ENCODE measurements at places on chromosomes 13 and 19.

- no peak for DNase-seq
Measured at GRCh38 chr19:34316741-34317301, 48.2 kb upstream of the GPI start.

DNA sequence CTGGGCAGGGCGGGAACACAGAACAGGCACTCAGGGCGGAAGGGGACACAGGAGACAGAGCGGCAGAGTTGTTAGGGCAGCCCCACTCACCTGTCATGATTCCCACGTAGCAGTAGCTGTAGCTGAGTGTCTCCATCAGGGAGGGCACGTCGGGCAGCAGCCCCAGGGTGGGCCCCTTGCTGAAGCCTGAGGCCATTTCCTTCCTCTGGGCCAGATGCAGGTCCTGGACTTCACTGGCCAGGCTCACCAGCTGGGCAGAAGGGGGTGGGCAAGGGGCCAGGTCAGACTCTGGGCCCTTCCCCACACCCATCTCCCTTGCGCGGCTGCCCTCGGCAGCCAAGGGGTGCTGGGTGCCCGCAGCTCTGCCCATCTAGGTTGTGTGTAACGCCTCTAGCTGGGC, 5.9 kb downstream of the MBOAT7 start:
- no peak for DNase-seq

- DNase-seq, result no peak
Measured at GRCh38 chr13:95536632-95537241, 15.8 kb upstream of the CLDN10 start.

GRCh38 chr13:72622546-72622945, 104.9 kb downstream of the MZT1 start:
- DNase-seq, result no peak

- no peak for DNase-seq
Measured at GRCh38 chr13:71021825-71022422, 845.1 kb downstream of the DACH1 start.

GRCh38 chr19:42333975-42334696, 8.7 kb downstream of the MEGF8 start:
- no peak for DNase-seq

DNA sequence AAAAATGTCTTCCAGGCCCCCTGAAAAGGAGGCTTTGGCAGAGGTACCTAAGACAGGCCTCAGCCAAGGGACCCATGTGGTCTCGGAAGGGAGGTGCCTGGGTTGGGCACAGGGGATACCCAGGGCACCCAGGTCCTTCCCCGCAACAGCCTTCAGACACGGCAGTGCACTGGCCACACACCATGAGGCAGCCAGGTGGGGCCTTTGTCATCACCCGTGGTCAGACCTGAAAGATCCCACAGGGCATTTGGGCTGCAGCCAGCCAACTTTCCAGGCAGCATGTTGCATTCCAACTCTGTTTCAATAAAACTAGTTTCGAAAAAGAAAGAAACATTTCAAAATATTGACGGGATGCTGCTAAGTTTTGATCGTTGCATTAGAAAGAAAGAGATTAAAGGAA, 4.7 kb upstream of the TUBGCP3 start:
- no peak for DNase-seq

GRCh38 chr13:38871275-38871674, 119.4 kb downstream of the STOML3 start:
- no peak for DNase-seq

DNA sequence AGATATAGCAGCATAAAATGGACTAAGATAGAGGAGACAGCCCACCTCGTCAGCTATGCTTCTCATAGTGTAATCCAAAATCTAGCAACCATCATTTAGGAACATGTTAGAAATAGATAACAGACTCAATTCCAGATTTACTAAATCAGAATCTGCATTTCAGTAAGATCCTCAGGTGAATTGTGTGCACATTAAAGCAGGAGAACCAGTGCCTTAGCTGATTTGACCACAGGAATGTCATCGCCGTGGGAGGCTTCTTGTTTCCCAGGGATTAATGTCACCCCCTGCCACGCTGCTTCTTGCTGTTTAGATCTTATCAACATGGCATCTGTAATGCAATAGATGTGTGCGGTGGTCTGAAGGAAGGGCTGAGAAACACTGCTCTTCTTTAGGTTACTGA, 84.0 kb downstream of the GPC5 start:
- no peak for DNase-seq

- DNase-seq, result no peak
Measured at GRCh38 chr13:99977334-99977911, 4.2 kb upstream of the ZIC2 start.

DNA sequence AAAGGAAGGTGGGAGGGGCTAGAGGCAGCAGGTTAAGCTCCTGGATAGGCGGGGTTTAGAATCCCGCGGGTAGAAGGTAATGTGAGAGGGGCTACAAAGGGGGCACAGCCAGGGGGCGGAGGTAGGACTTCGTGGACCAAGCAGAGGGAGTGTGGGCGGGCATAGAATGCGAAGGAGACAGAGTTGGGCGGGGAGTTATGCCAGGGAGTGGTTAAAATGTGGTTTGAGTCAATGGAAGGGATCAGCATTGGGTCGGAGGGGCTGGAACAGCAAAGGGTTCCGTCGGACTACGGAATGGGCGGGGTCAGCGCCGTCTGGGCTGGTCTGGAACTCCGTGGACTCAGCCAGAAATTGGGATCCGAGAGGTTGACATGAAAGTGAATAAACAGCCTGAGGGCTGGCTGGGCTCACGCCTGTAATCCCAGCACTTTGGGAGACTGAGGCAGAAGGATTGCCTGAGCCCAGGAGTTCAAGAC, 3.0 kb downstream of the LTBP4 start:
- no peak for DNase-seq

DNA sequence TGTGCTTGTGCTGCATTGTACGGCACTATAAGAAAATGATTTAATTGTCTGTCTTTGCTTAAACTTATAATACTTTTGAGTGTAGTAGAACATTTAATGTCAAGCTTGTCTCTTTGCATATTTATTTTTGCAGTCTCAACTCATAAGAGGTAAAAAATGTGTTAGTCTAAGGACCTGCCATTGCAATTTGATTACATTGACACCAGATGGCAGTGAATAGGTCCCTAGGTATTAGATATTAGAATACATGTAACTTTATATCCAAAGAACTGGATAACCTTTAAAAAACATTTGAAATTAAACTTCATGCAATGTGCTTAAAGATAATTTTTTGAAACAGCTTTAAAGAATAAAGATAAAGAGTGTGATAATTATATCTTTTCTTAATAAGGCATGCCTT, 1421.3 kb downstream of the OLFM4 start:
- no peak for DNase-seq

DNA sequence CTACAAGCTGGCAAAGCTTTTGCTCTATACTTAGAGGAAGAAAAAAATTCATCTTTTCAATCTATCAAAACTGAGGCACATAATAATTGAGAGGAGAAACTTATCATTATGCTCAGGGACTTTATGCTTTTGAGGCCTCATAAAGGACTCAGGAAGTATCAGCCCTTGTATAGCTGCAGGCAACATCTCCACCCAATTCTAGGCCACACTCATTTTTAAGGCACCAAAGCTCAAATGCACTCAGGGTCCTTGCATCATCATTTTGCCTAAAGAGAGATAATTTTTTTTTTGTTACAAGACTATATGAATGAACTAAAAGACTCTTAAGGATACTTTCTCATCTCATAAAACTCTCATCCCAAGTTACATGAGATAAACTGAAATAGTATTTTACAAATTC, 78.5 kb downstream of the PCDH9 start:
- no peak for DNase-seq

GRCh38 chr13:87295636-87296035, 375.5 kb upstream of the SLITRK5 start:
- no peak for DNase-seq

- no peak for DNase-seq
Measured at GRCh38 chr19:47227352-47228167, 3.4 kb downstream of the BBC3 start.

- no peak for DNase-seq
Measured at GRCh38 chr13:45385907-45386553, 32.1 kb downstream of the SLC25A30 start.

DNA sequence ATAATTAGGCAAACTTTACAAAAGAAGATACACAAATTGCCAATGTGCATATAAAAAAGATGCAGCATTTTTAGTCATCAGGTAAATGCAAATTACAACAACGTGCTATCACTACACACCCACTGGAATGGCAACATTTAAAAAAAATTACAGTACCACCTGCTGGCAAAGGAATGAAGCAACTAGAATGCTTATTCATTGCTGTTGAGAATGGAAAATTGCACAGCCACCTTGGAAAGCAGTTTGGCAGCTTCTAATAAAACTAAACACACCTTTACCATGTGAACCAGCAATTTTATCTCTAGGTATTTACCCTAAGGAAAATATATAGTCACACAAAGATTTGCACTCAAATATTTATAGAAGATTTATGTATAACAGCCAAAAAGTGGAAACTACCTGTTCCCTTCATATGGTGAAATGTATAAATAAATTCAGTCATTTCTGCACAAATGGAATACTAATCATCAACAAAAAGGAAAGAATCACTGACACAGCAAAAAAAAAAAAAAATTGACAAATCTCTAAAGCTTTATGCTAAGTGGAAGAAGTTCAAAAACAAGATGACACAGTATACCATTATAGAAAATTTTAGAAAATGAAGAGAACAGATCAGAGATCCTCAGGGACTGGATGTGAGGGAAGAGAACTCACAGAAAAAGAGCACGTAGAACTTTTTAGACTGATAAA, 30.3 kb downstream of the OXGR1 start:
- no peak for DNase-seq

- no peak for DNase-seq
Measured at GRCh38 chr19:16605553-16605994, 22.4 kb downstream of the MED26 start.

DNA sequence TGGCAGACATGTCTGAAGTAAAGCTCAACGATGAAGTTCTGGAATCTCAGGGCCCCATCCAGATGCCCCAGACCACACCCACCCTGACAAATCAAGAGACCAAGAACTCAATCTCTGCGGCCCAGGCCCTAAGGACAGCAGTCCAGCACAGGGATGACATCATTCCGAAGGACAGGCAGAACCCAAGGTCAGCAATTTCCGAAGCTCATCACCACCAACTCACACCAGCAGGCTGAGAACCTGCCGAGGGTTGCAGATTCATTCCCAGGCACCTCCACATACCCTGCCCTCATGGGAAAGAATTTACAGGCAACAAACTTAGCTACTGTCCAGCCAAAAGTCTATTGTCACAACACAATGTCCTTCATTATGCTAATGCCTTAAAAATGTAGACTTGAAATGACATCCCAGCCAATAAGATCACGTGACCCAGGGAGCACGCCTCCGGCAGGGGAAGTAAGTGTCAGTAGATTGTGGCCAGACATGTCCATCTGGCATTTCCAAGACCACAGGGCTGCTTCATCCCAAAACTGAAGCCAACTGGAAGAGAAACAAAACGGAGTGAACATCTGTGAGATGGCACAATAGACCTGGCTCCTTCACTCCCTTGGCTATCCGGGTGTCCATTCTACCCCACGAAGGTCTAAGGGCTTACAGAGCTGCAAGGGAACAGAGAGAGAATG, 98.8 kb downstream of the CRYL1 start:
- DNase-seq, result no peak

- no peak for DNase-seq
Measured at GRCh38 chr13:113226873-113227450, 17.5 kb downstream of the CUL4A start.

DNA sequence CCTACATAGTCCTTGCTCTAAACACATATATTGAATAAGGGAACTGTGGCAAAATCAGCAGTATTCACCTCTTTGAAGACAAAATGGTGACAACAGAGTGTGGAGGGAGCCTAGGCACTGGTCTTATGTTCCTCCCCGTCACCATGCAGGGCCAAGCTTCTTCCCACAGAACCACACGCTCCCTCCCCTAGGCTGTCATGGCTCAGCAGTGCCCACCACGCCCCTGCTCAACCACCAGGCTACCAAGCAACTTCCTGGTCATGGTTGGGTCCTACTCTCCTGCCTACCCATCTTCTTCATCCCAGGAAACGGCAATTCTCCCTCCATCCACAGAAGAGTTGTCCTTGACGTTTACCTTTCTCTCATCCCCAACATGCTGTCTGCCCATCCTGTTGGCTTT, 126.1 kb downstream of the CRYL1 start:
- no peak for DNase-seq

DNA sequence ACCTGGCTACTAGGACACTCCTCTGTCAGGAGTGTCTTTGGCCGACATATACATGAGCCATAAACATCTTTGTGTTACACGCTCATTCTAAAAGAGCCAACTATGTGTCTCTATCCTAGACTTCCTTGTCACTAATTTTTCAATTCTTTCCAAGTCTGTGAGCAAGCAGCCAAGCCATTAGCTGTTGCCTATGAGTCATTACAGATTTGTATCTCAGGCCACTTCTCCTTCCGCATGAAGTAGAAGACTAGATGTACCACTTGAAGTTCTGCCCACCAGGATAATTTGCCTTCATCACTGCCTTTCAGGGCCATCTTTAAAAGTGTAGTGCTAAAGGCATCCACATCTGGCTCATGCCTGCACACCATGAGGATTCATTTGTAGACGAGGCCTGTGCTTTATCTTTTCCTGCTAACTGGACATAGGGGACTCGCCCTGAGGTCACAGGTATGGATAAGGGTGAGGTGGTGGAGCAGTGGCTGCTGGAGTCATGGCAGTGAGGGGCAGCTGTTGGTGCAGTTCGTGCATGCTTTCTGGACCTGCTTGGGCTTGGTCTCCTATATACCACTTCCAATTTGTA, 126.1 kb upstream of the KL start:
- no peak for DNase-seq

DNA sequence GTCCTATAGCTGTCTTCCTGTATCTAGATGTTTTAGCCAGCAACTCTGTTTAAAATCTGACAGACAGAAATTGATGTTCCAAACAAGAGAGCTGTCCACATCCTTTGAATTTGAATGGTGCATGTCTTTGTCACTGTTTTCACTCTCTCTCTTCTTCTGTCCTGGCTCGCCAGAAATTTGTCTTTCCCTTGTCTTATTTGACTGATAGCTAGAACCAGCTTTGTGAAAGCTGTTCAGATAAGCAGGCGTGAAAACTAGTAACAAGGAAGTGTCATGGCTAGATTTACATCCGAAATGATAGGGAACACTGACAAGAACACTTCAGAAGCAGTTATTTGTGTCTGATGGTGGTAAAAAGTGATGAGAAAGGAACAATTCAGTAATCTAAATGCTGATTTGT, 354.9 kb upstream of the SLITRK1 start:
- DNase-seq, result no peak

DNA sequence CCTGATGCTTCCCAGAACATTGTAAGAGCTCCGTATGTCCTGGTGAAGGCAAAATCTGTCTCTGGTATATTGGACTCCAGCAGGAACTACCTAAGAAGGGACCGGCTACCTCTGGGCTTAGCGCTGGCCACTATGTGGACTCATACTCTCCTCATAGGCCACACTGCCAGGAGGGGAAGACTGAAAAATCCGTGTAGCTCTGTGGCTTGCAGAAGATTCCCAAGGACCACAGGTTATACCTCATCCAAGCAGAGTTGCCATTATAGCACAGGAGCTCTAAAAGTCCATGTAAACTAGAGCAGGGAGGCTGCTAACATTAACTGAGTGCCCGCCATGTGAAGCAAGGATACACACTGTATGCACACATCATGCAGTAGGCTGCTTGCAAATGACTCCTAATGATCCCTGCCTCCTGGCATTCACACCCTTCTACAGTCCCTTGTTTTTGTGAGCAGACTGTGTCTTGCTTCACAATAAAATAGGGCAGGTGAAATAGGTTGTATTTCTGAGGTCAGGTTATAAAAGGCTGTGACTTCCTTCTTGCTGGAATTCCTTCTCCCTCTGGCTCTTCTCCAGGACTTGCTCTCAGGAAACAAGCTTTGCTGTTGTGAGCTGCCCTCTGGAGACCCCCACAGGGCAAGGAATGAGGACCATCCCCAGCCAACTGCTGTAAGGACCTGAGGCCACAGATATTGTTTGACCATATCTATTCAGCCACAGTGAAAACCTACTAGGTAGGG, 192.6 kb upstream of the UBL3 start:
- DNase-seq, result no peak
